Muscle of leg (tissue), 16 donors: ENCODE measurements at places on chromosomes 7 and 10.
A peak's percentile ranks its signal among the peaks of the same experiment; 100 is the strongest.

DNA sequence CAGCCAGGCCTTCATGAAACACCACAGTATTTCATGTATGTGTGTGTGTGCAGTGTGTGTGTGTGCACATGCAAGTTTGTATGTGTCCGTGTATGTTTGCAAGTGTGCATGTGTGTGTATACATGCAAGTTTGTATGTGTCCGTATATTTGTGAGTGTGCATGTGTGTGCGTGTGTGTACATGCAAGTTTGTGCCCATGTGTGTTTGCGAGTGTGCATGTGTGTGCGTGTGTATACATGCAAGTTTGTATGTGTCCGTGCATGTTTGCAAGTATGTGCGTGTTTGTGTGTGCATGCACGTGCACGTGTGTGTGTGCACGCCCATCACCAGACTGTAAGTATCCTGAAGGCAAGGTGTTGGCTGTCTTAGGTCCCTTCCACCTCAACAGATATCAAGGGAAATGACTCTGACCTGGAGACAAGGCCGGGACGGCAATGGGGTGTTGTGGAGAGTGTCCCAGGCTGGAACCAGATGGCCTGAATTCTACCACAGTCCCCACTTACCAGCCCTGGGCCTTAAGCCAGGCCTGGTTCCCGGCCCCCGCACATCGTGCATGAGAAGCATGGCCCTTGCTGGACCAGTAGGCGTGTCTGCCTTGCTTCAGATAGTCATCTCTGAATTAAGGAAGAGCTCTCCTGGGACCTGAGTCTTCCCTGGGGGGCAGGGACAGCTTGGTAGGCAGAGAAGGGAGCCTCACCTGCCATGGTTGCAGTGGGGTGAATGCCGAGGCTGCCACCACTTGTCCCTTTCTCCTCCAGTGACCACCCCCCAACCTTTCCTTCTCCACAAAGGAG, 140.0 kb downstream of the GRK5 start:
- DNase-seq = no peak

GRCh38 chr7:55189146-55189766, 170.4 kb downstream of the EGFR start:
- peak; percentile 50 for DNase-seq

DNA sequence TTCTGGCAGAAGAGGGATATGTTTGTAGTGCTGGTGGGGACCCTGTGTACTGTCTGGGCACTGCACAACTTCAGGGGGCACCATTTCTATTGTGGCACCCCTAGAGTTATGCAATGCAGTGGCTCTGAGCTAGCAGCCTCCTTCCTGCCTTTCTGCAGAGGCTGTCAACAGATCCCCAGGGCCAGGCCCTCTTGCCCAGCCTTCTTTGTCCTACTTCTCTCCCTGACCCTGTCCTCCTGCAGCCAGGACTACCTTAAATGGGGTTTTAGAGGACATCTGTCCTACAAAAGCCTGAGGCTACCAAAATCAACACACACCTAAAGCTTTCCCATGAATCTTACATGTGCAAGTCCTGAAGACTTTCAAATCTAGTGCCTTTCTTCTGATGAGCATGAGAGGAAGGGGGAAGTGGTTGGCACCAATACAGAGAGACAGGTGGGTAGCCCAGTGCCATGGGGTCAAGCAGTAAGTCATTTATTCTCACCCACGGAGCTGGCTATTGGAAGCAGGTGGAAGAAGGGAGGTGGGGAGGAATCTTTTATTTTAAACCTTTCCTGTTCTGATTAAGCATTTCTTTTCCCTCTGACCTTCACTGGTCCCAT, 2.4 kb downstream of the SPOCK2 start:
- no peak for DNase-seq

DNA sequence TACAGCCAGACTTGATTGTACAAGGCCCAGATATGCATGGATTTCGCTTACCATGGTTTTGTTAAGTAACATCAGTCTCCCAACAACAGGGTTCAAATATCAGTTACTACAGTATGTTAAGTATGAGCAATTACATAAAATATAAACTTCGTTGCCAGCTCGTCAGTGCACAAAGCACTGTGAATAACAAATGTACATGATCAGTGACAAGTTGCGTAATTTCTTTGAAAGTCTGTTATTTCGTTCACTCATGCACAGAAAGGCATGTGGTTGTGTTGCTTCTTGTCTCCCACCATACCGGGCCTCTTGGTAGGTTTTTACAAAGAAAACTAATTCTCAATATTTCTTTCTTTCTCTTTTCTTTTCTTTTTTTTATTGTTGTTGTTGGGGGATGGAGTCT, 12.5 kb upstream of the ZNF487 start:
- no peak for DNase-seq

- DNase-seq = peak; percentile 65
Observed at GRCh38 chr10:87861566-87861952, 1.8 kb downstream of the KLLN start.

- no peak for DNase-seq
Observed at GRCh38 chr7:85343484-85343883, 156.6 kb upstream of the SEMA3D start.
